ENCODE measurements at places on chromosomes 6 and 20.

GRCh38 chr6:154247119-154247861 lies 109.3 kb downstream of the IPCEF1 start:
- DNase-seq, result no peak

DNA sequence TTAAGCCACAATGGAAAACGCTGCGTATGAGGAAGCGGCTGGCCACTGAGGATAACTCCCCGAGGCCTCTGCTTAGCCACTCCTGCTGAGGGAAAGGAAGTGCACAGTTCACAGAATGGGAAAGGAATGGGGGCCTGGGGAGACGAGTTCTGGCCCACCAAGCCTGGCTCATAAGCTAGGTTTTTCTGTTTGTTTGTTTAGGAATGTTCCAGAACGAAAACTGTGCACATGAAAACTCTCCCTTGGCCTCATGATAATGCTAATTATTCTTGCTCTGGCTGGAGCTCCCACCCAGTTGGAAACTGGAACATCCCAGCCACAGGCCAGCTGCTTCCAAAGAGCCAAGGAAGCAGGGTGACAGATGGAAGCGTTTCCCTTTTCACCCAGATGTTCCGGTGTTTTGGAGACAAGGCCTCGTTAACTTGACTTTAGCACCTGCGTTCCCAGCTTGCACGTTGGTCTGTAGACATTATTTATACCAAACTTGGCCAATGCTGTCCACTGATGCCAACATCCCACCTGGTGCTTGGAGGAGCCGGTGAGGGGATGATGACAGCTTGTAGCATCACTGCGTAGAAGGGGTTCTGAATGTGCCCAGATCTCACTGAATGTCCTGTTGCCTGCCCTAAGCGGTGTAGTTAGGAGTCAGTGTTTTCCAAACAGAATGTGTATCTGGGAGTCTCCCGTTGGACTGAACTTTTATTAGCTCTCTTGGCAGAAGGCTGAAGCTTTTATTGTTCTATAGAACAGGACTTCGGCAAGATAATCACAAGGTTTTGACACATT lies 34.5 kb downstream of the APCDD1L start:
- DNase-seq, result no peak

DNA sequence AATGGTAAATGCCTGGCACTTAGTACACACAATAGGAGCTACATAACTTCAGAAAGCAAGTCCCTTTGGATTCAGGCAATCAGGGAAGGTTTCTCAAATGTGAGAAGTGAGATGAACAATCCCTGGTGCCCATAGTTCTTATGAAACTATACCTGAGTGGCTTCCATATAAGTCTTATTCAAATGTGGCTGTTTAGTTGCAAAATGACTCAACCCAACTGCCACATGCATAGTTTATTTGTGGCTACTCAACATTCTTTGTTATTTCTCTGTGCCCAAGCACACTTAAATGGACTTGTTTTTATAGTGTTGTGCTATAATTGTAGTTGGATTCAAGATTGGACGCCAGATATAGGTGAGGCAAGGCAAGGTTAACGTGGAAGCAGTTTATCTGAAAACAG lies 93.7 kb upstream of the ATXN1 start:
- DNase-seq, result no peak

GRCh38 chr6:14288910-14289309 lies 171.3 kb downstream of the CD83 start:
- DNase-seq, result no peak

DNA sequence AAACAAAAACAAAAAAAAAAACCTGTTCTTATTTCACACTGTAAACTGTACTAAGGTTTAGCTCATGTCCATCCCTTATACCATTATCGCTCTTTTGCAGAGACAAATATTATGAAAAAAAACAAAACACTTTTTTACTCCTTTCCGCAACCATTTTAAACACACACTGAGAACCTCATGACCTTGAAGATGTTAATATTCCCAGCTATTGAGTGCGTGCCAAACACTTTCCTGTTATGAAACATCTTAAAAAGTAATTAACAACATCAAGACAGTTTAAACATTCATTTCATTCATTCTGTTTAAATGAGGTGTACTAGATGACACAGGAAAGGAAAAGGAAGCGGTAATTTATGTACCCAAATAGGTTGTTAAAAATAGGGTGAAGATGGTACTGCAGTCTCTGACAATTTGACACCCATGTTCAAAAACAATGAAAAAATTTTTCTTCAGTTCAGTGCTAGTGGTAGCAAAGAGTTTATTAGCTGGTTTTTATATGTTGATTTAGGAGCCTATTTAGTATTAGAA lies 3.9 kb upstream of the ARHGAP18 start:
- DNase-seq, result no peak

- DNase-seq, result no peak
These were observed 96.0 kb downstream of the DTD1 start for GRCh38 chr20:18683839-18684238.

DNA sequence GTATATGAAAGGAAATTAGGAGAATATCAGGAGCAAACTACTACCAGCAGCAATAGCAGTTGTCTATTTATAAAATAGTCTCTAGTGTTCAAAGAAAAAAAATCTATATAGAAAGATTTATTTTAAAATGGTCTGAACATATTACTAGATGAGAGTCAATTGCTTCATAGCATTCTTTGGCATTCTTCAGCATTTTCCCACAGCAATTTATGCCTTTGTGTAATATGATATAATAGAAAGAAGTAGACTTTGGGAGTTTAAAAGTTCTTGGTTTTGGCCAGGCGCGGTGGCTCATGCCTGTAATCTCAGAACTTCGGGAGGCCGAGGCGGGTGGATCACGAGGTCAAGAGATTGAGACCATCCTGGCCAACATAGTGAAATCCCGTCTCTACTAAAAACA lies 157.0 kb upstream of the PLN start:
- DNase-seq, result no peak

- no peak for DNase-seq
These were observed 470 bp downstream of the COL20A1 start for GRCh38 chr20:63293456-63293855.

GRCh38 chr20:19915111-19915798 lies 101.9 kb upstream of the NAA20 start:
- no peak for DNase-seq

- DNase-seq, result no peak
These were observed 40.0 kb upstream of the CD2AP start for GRCh38 chr6:47437592-47437991.

DNA sequence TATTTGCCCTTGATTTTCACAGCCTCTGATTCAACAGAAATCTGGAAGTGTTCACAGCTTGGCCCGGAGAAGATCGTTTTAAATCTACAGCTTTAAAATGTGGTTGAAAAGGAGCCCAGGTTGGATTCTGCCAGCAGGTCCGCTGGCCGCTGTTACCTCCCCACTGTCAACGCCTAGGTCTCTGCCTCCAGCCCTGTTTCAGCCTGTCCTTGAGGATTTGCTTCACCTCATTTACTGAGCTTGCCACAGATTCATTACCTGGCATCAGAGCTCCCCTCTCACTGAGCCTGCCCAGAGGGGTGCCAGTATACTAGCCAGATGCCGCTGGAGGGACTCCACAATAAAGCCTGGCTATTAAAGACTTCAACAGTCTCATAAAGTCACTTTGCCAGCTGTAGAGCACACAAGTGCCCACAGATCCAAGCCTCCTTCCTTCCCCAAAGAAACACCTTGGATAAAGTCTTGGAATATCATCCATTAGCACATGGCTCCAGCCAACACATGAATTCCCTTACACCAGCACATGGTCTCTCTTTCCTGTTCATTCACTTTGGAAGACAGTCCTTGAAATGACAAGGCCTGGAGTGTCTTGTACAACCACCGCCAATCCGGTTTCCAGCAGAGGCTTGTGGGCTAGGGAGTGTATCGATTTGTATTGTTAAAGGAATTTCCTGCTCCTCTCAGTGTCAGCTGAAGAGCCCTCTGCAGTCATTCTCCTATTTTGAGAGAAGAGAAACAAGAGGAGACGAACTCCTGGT lies 9.5 kb upstream of the NR2E1 start:
- DNase-seq, result no peak

DNA sequence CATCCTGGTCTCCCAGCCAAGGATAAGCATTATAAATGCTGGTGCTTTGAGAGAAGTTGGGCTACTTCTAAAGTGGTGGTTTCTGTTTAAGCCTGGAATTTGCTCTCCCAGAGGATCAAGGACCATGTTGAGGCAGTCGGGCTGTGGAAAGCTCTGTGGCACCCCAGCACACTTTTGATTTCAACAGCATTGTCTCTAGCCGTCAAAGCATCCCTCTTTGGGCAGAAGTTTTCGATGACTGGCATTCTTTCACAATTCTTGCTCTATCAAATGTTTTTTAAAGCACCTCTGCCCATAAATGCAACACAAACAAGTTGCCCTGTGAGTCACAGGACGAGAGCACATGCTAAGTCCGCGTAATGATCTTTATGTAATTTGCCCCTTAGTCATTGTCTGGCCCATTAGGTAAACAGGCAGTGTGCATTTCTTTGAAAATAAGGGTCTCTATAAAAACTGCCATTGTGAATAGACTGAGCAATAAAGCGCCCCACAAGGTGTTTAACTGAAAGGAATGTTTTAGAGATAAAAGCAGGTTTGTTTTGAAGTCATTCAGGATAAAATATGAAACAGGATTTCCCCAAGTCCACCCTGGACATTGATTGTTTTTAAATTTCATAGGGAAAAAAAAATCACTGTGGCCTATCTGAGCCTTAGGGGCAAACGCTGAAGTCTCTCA lies 44.7 kb upstream of the FOXQ1 start:
- no peak for DNase-seq

DNA sequence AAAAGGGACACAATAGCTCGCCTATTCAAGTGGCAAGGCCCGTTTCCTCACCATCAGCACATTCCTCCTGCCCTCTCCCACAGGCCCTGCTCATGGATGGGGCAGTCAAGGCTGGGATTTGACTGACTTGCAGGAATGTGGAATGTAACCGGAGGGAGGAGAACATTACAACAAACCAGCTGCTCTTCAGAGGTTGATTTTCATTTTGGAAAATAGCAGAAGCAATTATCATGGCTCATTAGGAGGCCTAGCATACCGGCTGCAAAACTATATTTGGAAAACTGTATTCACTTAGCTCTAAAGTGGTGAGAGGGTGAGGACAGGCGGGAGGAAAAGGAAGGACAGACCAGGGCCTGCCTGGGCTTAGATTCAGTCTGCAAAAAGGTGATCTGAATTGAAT lies 283.7 kb downstream of the CD83 start:
- no peak for DNase-seq

- DNase-seq, result no peak
These were observed 89.7 kb downstream of the SMOC2 start for GRCh38 chr6:168530653-168531071.

- DNase-seq, result no peak
These were observed 2.1 kb downstream of the MAFB start for GRCh38 chr20:40686893-40687292.

DNA sequence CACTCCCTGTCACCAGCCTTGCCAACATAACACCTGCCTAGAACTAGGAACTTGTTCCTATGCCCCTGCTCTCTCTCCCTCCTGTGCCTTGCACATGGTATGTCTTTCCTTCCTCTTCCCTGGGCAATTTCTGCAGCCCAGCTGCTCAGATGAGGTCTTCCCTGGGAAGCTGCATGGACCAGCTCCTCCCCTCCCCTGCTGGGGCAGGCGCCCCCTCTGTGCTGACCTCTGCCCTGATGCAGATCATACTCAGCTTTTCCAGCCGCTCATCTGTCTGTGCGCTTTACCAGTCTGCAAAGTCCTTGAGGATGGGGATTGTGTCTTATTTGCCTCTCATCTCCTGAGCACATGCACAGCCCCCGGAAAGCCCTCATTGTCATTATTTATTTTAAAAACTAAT lies 161.8 kb downstream of the SCML4 start:
- DNase-seq, result no peak

DNA sequence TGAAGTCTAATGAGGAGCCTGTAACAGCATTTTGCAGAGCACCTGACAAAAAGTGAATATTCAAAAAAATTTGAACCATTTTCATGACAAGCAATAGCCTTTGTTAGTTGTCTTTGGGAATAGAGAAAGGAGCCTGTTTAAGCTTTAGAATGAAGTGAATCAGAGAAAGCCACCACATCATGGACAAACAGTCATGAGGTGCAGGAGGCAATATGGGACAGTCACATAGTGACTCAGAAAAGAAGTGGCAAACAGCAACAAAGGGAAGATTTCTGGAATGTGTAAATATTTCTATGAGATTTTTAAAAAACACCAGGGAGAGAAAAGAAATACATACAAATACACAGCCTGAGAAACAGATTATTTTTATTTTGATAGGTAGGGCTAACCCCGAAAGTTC lies 6.6 kb downstream of the KLHL31 start:
- no peak for DNase-seq

DNA sequence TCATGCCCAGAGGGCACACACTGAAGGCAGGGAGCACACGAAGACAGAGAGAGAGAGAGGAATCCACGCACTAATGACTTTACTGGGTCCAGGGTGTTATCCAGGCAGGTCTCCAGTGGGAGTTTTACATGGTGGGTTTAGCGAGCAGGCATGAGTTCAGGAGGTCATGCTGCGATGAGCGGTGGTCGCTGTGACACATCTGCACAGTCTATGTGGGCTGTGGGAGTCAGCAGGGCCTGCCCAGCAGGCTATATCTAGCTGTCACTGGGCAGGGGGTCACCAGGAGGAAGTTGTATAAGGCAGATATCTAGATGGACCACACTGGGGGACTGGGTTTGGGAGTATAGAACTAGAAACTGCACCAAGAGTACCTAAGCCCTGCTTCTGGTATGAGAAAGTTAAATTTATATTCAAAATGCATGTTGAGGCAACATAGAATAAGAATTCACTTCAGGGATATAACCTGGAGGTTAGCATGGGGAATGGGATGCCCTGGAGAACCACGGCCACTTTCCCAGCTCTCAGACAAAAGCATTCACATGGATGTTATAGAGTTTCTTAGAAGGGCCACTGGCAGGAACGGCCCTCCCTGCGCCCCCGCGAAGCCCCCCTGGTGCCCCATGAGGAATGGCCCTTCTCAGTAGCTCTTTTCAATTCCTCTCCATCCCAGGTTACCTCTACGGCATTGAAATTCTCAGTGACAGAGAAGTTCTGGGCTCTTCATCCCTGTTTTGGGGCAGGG lies 113.9 kb downstream of the RNF144B start:
- DNase-seq, result no peak

GRCh38 chr20:33622705-33623365 lies 39.3 kb upstream of the C20orf144 start:
- DNase-seq, result no peak

DNA sequence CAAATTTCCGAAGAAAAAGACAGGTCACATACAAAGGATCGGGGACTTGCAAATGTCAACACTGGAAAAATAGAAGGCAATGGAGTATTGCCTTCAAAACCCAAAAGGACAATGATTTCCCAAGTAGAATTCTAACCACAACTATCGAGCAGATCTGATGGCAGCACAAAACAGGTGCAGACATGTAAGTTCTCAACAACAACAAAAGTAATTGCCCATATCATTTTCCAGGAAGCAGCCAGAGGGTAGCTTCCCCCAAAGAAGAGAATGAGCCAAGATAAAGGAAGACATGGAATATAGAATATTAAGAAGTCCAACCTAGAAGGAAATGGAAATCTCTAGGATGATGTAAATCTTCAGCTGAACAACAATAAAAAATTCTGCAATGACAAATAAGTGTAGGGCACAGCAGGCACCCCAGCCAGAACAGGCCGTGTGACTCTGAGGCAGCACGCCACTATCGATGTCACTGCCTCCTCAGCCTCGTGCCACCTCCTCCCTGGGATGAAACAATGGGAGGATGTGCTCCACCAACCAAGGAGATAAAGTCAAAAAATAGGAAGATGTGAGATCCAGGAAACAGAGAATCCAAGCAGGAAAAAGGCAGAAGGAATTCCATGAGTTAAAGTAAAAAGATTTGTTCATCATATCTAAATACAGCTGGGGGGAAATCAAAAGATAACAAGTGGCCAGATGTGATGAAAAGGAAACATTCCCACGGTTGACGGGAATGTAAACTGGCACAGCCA lies 34.1 kb downstream of the SERPINB1 start:
- DNase-seq, result no peak
